ENCODE measurements at places on chromosomes 2 and 18. TPM values are rescaled to one million over a fixed set of nuclear protein-coding genes. Genes with fewer than 3 reads are reported as not detected.

- peaks cover 8% of the 10 kb centered on the region for H3K4me1 ChIP-seq
- no peaks in the 10 kb centered on the region for H3K27me3 ChIP-seq
- H3K4me3 ChIP-seq: no peak overlapping the region
These were observed 63.9 kb downstream of the CD226 start for GRCh38 chr18:69883781-69884180.

GRCh38 chr2:30503007-30503694 lies 56.1 kb downstream of the LCLAT1 start:
- no peak overlapping the region for H3K4me3 ChIP-seq
- no peaks in the 10 kb centered on the region for H3K36me3 ChIP-seq
- DNase-seq: no peak
- no peaks in the 10 kb centered on the region for H3K27me3 ChIP-seq

DNA sequence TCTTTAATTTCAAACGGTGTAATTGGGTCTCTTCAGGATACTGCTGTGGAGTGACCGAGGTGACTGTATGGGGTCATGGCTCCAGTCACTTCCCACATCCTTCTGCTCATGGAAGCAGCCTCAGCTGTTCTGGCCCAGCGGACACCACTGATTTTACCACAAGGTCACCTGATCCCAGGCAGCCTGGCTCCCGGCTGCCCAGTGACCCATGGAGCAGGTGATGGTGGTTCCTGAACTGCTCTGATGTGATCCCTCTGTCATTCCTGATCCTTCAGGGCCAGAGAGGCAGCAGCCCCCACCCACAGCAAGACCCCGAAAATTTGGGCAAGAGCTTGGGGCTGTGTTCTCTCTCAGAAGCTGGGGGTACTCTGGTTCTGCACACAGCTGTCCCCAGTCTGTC lies 35.5 kb upstream of the HS6ST1 start:
- H3K4me1 ChIP-seq: no peaks in the 10 kb centered on the region
- H3K36me3 ChIP-seq: no peaks in the 10 kb centered on the region
- H3K4me3 ChIP-seq: no peak overlapping the region

- H3K27me3 ChIP-seq: no peaks in the 10 kb centered on the region
- H3K4me3 ChIP-seq: no peak overlapping the region
- no peak for DNase-seq
- peaks cover 30% of the 10 kb centered on the region for H3K4me1 ChIP-seq
These were observed 124.1 kb downstream of the PARD3B start for GRCh38 chr2:204669382-204669781.

GRCh38 chr2:98468621-98469236 lies 24.1 kb downstream of the INPP4A start:
- H3K27me3 ChIP-seq: no peaks in the 10 kb centered on the region
- no peak for DNase-seq
- no peak overlapping the region for H3K4me3 ChIP-seq
- no peak overlapping the region for H3K27ac ChIP-seq
- H3K4me1 ChIP-seq: peaks cover 70% of the 10 kb centered on the region

DNA sequence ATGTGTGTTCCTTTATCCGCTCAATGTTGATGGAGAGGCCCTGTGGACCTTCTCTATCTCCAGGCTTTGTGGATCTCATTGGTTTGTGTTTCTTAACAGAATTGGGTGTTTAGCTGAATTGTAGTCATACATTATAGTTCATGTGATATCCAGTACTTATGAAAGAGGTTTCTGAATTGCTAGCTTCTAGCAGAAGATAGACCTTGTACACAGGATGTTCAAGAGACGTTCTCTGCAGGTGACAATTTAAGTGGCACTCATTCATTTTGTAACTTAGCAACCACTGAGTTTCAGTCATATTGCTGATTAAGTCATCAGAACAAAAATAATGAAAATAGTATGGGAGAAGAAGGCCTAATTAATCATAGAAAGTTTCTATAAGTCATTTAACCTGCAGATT lies 279.2 kb downstream of the ALPK2 start:
- no peak overlapping the region for H3K4me3 ChIP-seq
- H3K27ac ChIP-seq: no peak overlapping the region
- H3K27me3 ChIP-seq: no peaks in the 10 kb centered on the region
- no peak for DNase-seq

DNA sequence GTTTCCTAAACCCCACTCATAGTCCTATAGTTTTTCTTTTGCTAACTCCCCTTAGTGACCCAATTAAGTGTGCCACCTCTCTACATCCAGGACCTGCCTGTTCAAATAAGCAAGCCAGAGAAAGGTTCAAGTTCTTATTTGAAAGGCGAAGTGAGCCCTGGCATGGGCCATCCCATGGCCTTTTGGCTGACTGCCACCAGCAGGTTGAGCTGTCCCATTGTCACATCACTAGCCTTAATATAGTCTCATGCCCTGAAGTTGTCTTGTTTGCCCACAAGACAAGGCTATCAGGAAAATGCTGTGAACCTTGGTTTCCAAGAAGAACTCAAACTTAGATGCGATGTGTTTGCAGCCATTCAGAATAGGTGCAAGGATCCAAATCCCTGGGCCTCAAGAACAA lies 158.8 kb downstream of the SH3RF3 start:
- no peak overlapping the region for H3K4me3 ChIP-seq
- H3K4me1 ChIP-seq: peaks cover 35% of the 10 kb centered on the region
- H3K27me3 ChIP-seq: no peaks in the 10 kb centered on the region
- H3K36me3 ChIP-seq: no peaks in the 10 kb centered on the region
- DNase-seq: no peak

- no peaks in the 10 kb centered on the region for H3K27me3 ChIP-seq
- no peaks in the 10 kb centered on the region for H3K4me1 ChIP-seq
- H3K4me3 ChIP-seq: no peak overlapping the region
These were observed 98.2 kb downstream of the KCNF1 start for GRCh38 chr2:11009891-11010290.

The GLI2 gene
- total RNA-seq: 25.3 TPM

The SPATA3 gene
- total RNA-seq: not detected

The REG3G gene
- total RNA-seq: not detected

All from esophagus muscularis mucosa (tissue), 4 donors.